ENCODE measurements at places on chromosomes 4 and X.

DNA sequence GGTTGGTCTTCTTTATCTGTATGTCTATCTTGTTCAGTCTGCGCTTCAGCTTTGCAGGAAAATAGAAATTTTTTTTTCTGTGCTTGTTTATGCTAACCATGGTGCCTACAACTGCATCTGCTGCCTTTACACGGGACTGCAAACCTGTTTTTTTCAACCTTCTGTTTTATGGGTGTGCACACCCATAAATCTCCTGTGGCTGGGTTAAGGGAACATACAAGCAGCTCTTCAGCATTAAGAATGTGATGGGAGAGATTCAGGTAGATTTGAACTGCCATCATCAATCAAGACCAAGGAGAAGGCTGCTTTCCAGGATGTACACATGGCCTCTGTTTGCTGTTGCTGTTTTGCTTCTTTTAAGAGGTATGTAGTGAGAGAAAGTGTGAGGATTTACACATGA lies 502.9 kb downstream of the ANKRD50 start:
- DNase-seq, result no peak

GRCh38 chrX:111244235-111244750 lies 26.0 kb downstream of the CAPN6 start:
- no peak for DNase-seq

- DNase-seq, result no peak
These were observed 199.9 kb downstream of the PRDM5 start for GRCh38 chr4:120722655-120723054.

GRCh38 chr4:7803992-7804755 lies 135.5 kb downstream of the AFAP1 start:
- peak; percentile 23 for DNase-seq

- DNase-seq, result no peak
These were observed 25.5 kb upstream of the HGFAC start for GRCh38 chr4:3416270-3416669.

GRCh38 chr4:98909646-98910401 lies 19.1 kb downstream of the EIF4E start:
- no peak for DNase-seq

GRCh38 chr4:3042226-3042625 lies 32.1 kb downstream of the HTT-AS start:
- no peak for DNase-seq

DNA sequence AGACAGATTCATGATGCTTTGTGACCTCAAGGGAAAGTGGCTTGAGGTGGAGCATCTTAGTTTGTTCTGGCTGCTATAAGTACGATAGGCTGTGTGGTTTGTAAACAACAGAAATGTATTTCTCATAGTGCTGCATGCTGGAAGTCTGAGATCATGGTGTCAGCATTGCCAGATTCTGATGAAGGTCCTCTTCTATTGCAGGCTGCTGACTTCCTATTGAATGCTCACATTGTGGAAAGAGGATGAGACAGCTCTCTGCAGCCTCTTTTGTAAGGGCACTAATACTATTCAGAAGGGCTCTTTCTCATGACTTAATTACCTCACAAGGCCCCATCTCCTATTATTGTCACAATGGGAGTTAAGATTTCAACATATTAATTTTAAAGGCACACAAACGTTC lies 1674.0 kb upstream of the PCDH7 start:
- DNase-seq, result no peak

All from activated gamma-delta T cell (primary cell).